ENCODE measurements at places on chromosomes 2 and 18.

DNA sequence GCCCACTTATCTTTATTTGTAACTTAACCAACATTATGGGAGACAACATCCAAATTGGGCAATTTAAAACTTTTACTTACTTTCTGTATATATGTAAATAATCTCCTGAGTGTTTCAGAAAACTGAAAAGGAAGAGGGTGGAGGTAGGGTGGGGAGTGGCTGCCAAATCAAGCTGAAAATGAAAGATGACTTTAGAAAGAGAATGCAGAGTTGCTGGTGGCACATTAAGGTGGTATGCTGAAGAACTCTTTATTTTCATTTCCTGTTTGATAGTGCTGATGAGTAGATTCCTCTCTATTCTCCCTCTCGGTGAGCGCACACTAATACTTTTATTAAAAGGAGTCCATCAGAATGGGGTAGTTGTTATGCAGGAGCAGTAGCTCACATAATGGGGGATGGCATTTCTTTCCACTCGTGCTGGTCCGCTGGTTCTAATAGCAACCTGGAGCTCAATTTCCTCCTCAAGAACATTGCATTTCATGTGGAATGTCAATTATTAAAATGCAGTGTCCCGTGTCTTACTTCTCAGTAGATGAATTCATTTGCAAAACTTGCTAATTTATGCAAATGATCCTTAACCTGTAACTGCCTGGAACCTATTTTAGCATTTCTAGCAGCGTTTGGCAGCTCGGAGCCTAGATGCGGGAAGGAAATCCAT is 466.9 kb upstream of the HNRNPA3 start:
- no peak for DNase-seq

DNA sequence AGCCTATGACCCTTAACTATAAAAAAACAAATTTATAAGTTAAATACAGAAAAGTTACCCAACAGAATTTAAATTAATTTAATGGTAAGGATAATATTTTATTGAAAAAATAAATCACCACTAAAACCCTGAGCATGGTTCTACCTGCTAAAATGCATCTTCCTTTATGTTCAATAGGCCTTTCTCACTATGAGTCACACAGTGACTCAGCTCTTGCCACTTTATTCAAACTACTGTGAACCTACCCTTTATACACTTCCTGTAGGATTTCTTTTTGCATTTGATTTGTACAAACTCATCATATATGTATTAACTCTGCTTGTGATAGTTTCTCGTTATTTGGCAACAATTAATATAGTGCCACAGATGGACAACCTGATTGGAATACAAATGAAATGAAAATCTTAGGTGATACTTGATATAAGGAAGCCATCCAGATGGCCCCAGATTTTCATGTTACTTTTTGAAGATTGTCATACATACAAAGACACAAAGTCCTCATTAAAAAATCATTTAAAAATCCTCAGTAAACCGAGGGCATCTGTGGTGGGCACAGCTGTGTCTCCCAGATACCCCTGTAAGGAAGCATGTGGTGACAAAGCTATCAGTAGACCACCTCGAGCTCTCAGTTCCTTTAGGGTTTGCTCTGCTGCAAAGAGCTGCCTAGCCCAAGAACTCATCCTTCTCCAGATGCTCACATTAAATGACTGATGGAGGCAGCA is 55.2 kb upstream of the COBLL1 start:
- no peak for DNase-seq

DNA sequence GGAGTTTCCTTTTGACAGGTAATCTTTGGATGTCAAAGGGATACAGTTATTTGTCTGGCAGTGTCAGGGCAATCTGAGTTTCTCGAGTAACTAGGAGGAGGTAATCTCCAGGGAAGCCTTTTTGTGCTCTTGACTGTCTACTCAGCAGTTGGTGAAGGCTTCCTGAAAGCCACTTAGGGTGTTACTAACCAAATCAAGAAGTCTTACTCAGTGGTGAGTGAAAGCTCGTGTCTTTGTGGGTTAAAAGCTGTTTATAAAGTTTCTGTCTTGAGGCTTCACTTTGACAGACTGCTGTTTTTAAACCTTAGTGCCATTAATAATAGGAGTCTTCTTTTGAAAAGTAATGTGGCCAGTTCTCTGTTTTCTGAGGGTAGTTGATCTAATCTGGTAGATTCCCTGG is 1.7 kb downstream of the THSD7B start:
- DNase-seq, result no peak

- no peak for DNase-seq
Observed at GRCh38 chr2:166573391-166573790, 79.3 kb upstream of the SCN7A start.

GRCh38 chr2:122000556-122001340 is 245.3 kb downstream of the TSN start:
- DNase-seq, result no peak

- DNase-seq, result no peak
Observed at GRCh38 chr18:63409301-63409700, 13.0 kb downstream of the VPS4B start.

DNA sequence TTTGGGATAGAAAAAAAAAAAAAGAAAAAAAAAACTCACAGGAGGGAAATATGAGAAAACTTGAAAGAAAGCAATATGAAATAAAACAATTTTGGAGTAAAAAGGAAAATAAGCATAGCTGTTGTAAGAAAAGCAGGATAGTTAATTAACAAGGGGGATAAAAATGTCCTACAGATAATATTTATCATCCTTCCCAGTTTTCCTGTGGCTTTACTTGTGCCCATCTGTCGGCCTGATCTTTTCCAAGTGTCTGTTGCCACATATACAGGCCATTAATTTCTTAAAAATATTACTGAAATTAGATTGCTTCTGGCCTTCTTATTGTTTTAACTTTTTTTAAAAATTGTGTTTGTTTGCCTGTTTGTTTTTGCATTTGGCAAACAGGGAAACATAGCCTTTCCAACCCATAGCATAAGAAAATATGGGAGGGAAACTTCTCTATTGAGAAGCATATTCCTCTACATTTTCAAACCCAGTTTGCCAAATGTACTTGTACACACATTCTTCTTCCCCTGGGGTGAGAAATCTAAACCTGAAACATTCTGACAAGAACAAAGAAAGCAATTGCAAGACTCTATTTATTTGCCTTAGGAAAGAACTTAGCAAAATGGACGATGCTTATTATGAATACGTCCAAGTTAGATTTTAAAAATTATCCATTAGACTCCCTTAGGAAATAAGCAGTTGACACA is 272.3 kb downstream of the CDH20 start:
- no peak for DNase-seq

DNA sequence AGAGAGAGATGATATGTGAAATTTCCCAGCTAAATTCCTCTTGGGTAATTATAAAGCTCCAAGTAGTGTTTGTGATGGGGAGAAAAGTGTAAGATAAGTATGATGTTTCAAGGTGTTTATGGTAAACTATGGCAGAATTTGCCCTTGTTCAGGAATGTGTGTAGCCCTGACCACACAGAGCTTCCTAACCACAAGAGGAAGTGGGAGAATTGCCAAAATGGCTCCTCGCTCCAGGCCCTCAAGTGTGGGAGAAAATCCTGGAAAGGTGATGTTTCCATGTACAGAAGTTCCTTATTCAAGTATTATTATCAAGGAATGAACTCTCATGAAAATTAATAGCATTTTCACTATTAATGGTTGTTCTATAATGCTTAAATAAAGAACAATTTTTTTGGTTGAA is 878.3 kb downstream of the TDRD15 start:
- no peak for DNase-seq

GRCh38 chr18:73331212-73331772 is 463.5 kb upstream of the NETO1 start:
- DNase-seq, result no peak

GRCh38 chr2:241965931-241966412 is 96.4 kb downstream of the RTP5 start:
- DNase-seq, result no peak
